ENCODE measurements at places on chromosomes 16 and 17. TPM values are rescaled to one million over a fixed set of nuclear protein-coding genes. Genes with fewer than 3 reads are reported as not detected.

DNA sequence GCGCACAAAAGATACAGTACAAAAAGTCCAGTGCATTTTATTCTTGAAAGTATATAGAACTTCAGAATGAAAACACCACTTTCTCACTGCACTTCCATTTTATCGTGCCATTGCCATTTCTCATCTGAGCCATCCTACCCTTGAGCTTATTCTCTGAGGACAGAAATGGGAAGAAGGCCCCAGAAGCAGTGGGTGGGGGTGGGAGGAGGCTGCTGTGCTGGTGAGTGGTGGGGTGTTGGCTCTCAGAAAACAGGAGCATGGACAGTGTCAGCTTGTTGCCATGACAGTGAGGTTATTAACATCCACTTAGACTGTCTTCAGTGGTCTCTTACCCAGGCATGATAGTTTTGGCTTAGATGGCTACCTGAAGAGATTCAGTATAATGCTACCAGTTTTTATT is 4.5 kb downstream of the ATMIN start:
- no peak for DNase-seq

GRCh38 chr17:38704606-38705522 is at the start of gene MLLT6:
MLLT6 (plus strand) TSS chr17:38705273; CDS start chr17:38705633, 360 bp downstream.
- peak; percentile 63 for DNase-seq

DNA sequence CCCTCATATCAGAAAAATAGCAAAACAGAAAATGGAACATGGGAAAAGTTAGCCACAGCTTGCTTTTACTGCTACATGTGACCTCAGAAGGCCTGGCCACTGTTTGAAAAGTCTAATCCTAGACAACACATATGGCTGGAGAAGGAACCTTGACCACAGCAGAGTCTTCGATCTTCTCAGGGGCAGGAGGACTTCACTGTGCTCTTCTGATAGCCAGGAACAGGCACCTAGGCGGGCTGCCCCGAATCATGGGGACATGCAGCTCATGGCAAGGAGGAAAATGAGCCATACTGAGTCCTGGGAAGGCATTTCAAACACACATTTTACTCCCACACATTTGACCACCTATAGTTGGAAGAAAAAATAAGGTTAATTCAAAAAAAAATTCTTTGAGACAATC is 31.1 kb upstream of the ADORA2B start:
- no peak for DNase-seq

DNA sequence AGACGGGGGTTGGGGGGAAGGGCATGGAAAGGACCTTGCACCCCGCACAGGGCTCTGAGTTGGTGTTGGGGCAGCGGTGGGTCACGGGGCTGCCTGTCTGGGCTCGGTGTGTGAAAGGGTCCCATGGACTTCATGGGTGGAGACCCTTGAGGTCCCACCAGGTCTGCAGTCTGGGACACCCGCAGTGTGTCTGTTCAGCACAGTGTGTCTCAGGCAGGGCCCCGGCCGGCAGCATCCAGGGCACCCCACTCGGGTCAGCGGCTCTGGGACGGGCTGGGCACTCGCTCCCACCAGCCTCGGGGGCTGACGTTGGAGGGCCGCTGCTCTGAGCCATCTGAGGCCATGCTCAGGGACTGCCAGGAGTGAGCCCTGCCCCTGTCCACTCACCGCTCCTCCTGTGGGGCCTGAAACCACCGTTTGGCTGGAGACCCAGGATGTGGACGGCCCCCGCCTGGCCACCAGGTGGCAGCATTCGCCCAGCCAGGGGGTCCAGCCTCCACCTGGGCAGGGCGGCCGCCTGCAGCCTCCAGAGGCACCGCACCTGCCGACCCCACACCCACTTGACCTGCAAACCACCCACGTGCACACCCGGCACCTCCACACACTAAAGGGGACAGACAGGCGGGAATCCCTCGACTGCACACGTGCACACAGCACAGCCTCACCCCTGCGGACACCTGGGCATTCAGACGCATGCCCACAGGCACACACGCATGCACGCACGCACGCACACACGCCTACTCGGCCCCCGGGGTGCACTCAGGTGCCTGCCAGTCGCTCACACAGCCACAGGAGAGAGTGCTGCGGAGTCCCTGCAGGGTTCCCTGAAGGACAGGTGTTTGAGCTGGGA is 10.1 kb upstream of the ZFPM1 start:
- DNase-seq = peak; percentile 73

GRCh38 chr17:78478757-78479297 is 98.4 kb downstream of the DNAH17 start:
- no peak for DNase-seq

LRRC75A gene
- 5.1 TPM for total RNA-seq

SGCA gene
- total RNA-seq = not detected
